ENCODE measurements at places on chromosomes 7 and 10. TPM values are rescaled to one million over a fixed set of nuclear protein-coding genes. Genes with fewer than 3 reads are reported as not detected.

GRCh38 chr10:72340510-72341261 is 14.0 kb downstream of the DNAJB12 start:
- DNase-seq = no peak

DNA sequence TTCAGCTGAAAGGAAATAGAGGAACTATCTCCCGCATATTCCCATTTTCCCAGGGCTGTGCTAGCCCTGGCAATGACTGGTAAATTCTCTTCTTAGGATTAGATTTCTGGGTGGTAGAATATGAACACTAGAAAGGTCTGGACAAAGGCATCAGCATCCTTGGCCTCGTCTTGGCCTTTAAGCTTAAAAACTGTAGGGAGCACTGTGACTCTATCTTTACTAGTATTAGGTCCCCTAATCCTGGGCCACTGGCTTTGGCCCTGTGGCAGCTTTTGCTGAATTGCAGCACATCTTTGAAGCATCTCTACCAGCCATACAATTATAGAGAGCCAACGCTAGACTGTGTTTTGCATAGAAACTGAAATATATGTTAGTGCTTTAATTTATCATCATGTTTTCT is 41.5 kb upstream of the EBLN1 start:
- no peak for DNase-seq

GRCh38 chr10:9535744-9536143 is 1481.3 kb downstream of the GATA3 start:
- DNase-seq = no peak

- DNase-seq = no peak
These were observed 96.3 kb upstream of the VIPR2 start for GRCh38 chr7:159240962-159241361.

- DNase-seq = no peak
These were observed 51.7 kb upstream of the COBL start for GRCh38 chr7:51368334-51368733.

Gene SFRP5
- not detected for polyA plus RNA-seq
